Articular chondrocyte of knee joint (primary cell): ENCODE measurements at places on chromosomes 1 and 21. TPM values are rescaled to one million over a fixed set of nuclear protein-coding genes. Genes with fewer than 3 reads are reported as not detected.

Gene PRAMEF25
- not detected in 2 replicates for total RNA-seq

Gene RIMS3
- 0.43 and 0.52 TPM in 2 replicates for total RNA-seq

Gene LRRN2
- total RNA-seq = 0.54 and 0.65 TPM in 2 replicates

Gene SIK1
- 1.2 and 1.4 TPM in 2 replicates for total RNA-seq

Gene SLFNL1
- 0.43 and 0.65 TPM in 2 replicates for total RNA-seq

Gene AADACL4
- total RNA-seq = not detected in 2 replicates

Gene TMEM201
- 4.9 and 5.6 TPM in 2 replicates for total RNA-seq

Gene OR2T11
- not detected in 2 replicates for total RNA-seq

Gene PLEKHA6
- 0.39 and 1.6 TPM in 2 replicates for total RNA-seq

Gene FNDC10
- total RNA-seq = 2.1 and 3.1 TPM in 2 replicates

Gene FALEC
- total RNA-seq = not detected in 2 replicates

Gene C1orf87
- total RNA-seq = 0.11 TPM in 1 of 2 replicates, not detected in the other

Gene STK40
- total RNA-seq = 9.6 and 9.8 TPM in 2 replicates

Gene CD34
- total RNA-seq = 0.39 and 0.54 TPM in 2 replicates

Gene GBP6
- not detected in 2 replicates for total RNA-seq

Gene ALX3
- total RNA-seq = 0.22 TPM in 1 of 2 replicates, not detected in the other

Gene NTNG1
- total RNA-seq = 0.26 and 2.7 TPM in 2 replicates

Gene ELAVL4
- total RNA-seq = not detected in 2 replicates

Gene BNIPL
- total RNA-seq = 0.32 and 0.52 TPM in 2 replicates

Gene CFAP45
- total RNA-seq = 0.65 and 1.1 TPM in 2 replicates

Gene TIAM1
- 19.3 and 20.3 TPM in 2 replicates for total RNA-seq

Gene CFAP74
- not detected in 2 replicates for total RNA-seq

Gene ZYG11A
- total RNA-seq = 0.13 and 0.22 TPM in 2 replicates

Gene EDARADD
- total RNA-seq = 1.2 and 1.6 TPM in 2 replicates

Gene CRABP2
- total RNA-seq = 1.6 and 3.0 TPM in 2 replicates

Gene TMEM79
- 0.91 and 1.2 TPM in 2 replicates for total RNA-seq

Gene SPRR4
- not detected in 2 replicates for total RNA-seq

Gene TNFRSF8
- total RNA-seq = 0.13 and 0.22 TPM in 2 replicates

Gene CD5L
- not detected in 2 replicates for total RNA-seq

Gene AIRE
- total RNA-seq = not detected in 2 replicates

Gene ADGRB2
- total RNA-seq = 4.4 and 7.0 TPM in 2 replicates

Gene DBT
- 9.5 and 11.6 TPM in 2 replicates for total RNA-seq

Gene PBX1
- total RNA-seq = 46.8 and 49.5 TPM in 2 replicates

Gene TFF2
- total RNA-seq = not detected in 2 replicates

Gene LHX8
- total RNA-seq = 0.13 TPM in 1 of 2 replicates, not detected in the other

Gene HEYL
- total RNA-seq = under 0.01 TPM in 1 of 2 replicates, not detected in the other

Gene ASCL5
- not detected in 2 replicates for total RNA-seq

Gene CELA3A
- total RNA-seq = not detected in 2 replicates

Gene S100A9
- not detected in 2 replicates for total RNA-seq

Gene BGLAP
- total RNA-seq = 0.32 TPM in 1 of 2 replicates, not detected in the other

Gene NCAM2
- 1.4 and 3.1 TPM in 2 replicates for total RNA-seq

Gene SLC6A17
- 0.13 and 0.22 TPM in 2 replicates for total RNA-seq

Gene TCP10L
- 0.22 and 0.39 TPM in 2 replicates for total RNA-seq

Gene TYW3
- 18.1 and 19.5 TPM in 2 replicates for total RNA-seq

Gene RPTN
- 0.13 and 0.54 TPM in 2 replicates for total RNA-seq

Gene GPR3
- total RNA-seq = under 0.01 and 0.11 TPM in 2 replicates

Gene FCRL6
- total RNA-seq = not detected in 2 replicates

Gene PLA2G2D
- total RNA-seq = not detected in 2 replicates

Gene LIN28A
- total RNA-seq = not detected in 2 replicates
